Activated gamma-delta T cell (primary cell): ENCODE measurements at places on chromosomes 7 and 10.

GRCh38 chr10:93468461-93469213 lies 13.5 kb downstream of the MYOF start:
- no peak for DNase-seq

GRCh38 chr7:114130866-114131265 lies 212.1 kb upstream of the PPP1R3A start:
- no peak for DNase-seq

GRCh38 chr10:72244573-72245038 lies 28.5 kb upstream of the ASCC1 start:
- DNase-seq, result no peak

- DNase-seq, result no peak
Observed at GRCh38 chr10:25064401-25064800, 48.0 kb downstream of the THNSL1 start.

DNA sequence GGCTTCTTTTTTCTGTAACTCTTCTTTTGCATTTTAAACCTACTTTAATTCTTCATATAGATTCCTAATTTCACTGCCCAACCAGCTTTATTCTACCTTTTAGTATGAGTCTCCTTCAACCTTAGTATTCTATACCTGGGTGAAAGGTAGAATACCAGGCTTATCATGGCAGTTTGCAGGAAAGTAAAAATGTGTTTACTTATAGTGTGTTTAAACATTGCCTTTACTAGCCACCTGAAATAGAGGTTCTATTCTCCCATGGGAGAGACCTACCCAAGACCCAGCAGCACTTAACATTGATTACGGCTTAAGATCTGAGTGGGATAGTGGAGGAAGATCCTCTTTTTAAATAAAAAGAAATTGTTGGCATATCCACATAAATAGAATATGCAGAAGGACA lies 1.6 kb upstream of the MYPN start:
- no peak for DNase-seq

DNA sequence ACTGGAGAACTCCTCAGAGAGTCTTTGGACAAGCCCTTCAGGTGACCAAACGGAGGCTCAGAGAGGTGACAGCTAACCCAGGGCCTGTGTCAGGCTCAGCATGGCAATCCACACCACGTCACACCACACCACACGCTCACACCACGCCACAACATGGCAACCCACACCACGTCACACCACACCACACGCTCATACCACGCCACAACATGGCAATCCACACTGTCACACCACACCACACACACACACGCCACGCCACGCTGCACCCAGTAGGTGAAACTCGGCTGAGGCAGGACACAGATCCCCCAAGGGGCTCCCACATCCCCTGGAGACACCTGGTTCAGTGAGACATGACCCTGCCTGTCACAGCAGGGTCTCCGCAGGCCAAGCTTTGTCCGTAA lies 107.3 kb downstream of the PDGFA start:
- DNase-seq, result no peak

- no peak for DNase-seq
Observed at GRCh38 chr7:39202041-39202440, 224.3 kb downstream of the POU6F2 start.

DNA sequence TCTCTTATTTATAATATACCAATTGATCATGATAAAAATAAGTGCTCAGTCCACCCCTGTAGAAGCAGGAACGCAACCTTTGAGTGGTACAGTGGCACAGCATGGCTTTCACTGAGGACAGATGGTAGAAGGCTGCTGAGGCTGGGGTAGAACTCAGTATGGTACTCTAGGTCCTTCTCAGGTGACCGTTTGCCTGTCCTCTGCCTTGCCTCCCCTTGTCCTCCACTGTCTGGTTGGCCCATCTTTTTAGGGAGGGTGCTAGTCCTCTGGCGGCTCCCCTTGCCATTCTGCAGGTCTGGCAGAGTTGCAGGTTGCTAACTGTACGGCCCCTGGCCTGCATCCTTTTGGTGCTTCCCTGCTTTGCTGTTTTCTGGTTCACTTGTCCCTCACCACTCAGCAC lies 27.3 kb downstream of the SLC18A2 start:
- no peak for DNase-seq

DNA sequence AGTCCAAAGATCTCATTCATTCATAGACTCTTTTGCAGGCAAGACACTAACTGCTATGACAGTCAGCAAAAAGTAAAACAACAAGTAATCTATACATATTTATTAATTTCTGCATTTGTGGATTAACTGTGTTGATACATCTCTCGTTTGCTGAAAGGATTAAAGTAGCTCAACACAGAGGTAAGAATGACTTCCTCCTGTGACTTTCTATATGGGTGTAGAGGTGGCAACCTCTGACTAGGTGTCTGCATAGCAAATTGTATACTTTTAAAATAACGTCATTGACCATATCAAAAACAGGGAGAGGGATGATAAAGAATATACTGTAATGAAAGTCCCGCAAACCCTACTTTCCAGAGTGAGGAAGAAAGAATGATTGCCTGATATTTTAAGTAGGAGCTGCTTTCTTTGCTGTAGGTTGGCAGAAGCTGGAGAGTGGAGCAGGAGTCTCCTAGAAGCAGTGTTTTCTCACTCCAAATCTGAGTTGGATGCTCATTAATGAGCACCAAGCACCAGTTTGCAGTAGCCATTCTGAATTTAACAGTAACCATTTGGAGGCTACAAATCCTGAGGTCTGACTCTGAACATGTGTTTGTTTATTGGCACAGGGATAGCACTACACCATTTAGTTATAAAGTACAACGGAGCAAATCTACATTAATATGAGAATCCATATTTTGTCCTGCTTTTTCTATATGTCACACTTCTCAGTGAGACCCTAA lies 9.2 kb upstream of the LRRN3 start:
- no peak for DNase-seq

- no peak for DNase-seq
Observed at GRCh38 chr7:82740246-82740848, 296.8 kb upstream of the CACNA2D1 start.

- no peak for DNase-seq
Observed at GRCh38 chr10:114288424-114289095, 49.5 kb downstream of the VWA2 start.

GRCh38 chr7:84953234-84953633 lies 233.6 kb downstream of the SEMA3D start:
- no peak for DNase-seq

- DNase-seq, result no peak
Observed at GRCh38 chr7:153524070-153524601, 528.1 kb upstream of the DPP6 start.

DNA sequence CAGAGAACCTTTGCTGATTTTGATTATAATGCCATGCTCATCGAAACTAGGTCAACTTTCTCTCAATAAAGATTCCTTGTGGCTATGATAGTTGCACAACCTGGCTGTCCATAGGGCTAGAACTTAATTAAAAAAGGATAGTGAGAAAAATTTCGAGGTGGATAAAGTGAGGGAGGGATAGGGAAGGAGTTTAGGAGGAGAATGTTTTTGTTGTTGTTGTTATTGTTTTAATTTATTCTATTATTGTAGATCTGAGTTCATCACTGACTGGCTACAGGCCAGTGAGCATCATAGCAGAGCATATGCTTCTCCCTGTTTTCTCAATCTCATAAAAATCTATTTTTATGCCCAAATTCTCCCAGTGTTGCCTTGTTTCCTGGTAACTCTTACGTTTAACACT lies 688.7 kb upstream of the GRM3 start:
- no peak for DNase-seq

- no peak for DNase-seq
Observed at GRCh38 chr7:117600911-117601310, 121.1 kb downstream of the CFTR start.

DNA sequence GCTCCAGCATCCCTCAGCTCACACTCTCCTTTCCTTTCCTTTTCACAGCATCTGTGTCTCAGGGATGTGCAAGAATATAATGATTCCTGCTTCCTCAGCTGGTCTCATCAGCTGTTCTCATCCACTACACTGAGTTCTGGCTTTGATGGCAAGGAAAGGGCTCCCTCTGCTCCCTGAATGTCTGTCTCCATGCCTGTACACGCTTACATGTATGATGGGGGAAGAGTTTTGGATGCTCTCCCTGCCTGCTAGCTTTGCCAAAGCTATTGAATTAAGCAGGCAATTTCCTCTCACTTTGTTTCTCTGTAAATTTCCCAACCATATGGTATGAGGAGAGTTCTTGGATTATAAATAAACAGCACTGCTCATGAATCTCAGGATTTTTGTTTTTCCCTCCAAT lies 254.5 kb downstream of the SORCS3 start:
- no peak for DNase-seq

GRCh38 chr10:31346953-31347352 lies 27.9 kb downstream of the ZEB1 start:
- DNase-seq, result no peak

DNA sequence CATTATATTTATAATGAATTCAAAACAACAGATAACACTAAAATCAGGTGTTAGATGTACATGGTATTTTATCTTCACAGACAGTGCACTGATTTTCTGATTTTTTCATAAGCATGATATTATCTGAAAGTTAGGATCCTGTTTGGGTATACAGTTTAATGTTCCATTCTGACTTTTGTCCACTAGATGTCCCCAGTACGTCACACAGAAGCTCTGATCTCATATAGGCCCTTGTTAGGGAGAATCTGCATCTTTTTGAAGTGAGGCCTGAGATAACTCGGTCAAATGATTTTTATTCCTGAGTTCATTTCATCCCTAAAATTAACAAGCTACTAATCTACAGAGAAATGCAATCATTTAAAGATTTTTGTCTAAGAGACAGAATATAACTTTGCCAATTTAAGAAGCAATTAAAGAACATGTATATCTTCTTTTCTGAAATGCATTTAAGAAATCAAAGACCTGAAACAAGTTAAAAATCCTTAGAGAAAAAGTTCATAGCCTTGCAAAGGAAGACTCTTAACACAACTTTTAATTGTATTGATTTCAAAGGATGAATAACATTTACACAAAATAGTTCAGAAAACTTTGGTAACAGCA lies 72.0 kb upstream of the TES start:
- DNase-seq, result no peak

DNA sequence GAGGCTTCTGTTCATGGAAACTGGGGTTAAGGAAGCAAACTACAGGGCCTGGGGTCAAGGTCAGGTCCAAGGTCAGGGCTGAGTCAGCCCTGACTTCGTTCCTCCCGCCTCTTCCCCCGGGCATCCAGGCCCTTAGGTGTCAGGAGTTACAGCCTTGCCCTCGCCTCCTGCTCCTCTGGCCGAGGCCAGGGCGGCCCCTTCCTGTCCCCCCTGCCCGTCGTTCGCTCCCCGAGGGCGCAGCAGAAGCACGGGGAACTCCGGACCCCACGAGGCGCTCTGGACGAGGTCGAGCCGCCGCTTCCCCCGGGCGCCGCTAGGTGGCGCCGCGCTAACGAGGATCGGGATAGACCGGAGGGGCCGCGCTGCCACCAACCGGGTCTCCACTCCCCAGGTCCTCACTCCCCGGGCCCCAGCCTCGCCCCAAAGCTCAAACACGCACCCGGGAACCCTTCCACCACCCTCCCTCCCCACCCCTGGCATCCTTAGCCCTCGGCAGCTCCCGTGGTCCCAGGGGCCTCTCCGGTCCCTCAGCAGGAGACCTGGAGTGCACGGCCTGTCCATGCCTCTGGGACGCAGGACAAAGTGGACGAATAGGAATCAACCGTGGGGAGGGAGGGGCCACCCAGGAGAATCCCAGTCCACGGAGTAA lies 59.2 kb upstream of the MYL10 start:
- DNase-seq, result peak; percentile 53

GRCh38 chr10:70296406-70296899 lies 12.6 kb upstream of the NPFFR1 start:
- no peak for DNase-seq

DNA sequence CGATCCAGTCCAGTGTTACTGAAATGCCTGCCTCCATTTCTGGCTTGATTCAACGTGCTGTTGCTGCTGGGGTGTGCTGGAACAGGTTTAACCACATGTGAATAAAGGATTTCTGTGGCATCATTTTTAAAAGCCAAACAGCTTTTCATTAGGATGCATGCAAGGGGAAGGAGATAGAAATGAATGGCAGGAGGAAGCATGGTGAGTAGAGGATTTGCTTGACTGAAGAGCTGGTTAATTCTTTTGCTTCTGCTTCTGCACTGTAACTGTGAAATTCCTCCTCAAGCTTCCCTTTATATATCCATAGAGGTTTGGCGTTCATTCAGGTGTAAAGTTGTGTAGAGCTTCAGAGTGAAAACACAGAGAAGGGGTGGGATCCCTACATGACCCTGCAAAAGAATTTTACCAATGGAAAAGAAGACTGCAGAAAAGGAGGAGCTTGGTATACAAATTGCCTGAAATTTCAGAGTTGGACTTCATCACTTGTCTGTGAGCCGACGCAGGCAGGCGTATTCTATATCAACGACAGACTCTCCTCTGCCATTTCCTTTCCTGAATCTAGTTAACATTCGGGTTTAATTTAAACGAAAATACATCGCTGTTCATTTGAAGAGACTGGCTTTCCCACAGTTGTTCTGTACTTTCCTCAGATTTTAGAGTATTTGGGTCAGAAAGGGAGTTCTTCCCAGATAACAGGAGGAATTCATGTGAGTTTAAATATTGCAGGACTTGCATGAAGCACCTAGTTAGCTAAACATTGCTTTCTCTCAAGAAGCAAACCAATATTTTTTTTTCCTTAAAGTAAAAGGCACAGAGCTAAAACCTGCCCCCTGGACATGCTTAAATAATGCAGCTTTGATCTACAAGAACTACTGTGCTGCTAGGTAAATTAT lies at the start of gene SOSTDC1:
Gene SOSTDC1, minus strand, starts transcription at position 270 of the 893 bp plus-strand sequence. Its CDS starts 70 bp downstream, at position 200.
- no peak for DNase-seq

DNA sequence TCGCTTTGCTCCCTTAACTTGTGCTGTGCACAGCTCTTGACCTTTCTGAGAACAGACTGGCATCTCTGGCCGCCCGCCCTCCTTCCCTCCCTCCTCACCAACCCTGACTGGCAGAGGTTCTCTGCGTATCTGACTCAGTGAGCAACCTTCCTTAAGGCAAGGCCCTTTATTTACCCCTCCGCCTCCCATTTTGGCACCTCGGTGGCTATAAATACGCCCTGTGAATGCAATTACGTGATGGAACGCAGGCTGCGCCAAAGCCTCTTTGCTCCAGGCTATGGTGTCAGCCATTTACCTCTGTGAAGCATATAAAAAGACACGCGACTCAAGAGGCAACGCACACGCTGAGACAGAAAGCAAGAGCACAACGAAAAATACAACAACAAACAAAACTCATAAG lies 764.3 kb downstream of the SUGCT start:
- no peak for DNase-seq

DNA sequence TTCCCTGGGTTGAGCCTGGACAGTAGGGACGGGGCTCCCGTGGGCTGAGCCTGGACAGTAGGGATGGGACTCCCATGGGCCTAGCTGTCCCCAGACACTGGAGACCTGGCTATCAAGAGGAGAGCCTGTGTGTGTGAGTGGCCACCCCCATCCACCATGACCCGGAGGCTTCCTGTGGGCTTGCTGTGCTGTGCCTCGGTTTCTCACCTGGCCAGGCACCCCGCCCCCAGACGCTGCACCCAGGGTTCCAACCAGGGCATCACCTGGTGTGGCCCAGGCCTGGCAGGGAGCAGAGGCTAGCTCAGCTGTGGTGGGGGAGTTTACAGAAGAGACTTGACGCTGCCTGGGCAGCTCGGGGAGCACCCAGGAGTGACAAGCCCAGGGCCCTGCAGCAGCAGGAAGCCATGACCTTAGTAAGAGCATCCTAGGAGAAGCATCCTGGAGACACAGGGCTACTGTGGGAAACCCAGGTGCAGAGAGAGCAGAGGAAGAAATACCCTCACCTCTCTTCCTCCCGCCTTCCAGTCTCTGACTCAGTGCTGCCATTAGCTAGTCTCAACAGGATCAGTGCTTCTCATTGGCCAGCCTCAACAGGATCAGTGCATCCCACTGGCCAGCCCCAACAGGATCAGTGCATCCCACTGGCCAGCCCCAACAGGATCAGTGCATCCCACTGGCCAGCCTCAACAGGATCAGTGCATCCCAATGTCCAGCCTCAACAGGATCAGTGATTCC lies 61.0 kb downstream of the PDGFA start:
- DNase-seq, result no peak

GRCh38 chr10:94046098-94046497 lies 52.4 kb downstream of the PLCE1 start:
- no peak for DNase-seq
